ENCODE measurements at places on chromosomes 4 and X. TPM values are rescaled to one million over a fixed set of nuclear protein-coding genes. Genes with fewer than 3 reads are reported as not detected.

RAB9B gene
- total RNA-seq: 0.74 TPM

PAK3 gene
- total RNA-seq: 0.68 TPM

HUWE1 gene
- total RNA-seq: 72.9 TPM

DNA sequence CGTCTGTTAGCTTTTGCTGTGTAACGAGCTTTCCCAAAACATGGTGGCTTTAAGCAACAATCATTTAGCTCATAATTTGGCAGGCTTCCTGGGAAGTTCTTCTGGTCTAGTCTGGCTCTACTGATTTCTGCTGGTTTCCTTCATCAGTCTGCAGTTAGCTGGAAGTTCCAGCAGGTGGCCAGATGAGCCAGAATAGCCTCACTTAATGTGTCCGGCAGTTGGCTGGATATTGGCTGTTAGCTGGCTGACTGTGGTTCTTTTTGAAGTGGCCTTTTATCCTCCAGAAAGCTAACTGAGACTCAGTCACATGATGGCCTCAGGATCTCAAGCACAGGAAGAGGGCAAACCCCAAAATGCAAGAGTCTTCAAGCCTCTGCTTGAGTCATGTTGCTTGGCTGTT, 34.9 kb downstream of the FTHL17 start:
- DNase-seq: peak; percentile 56

LUZP4 gene
- total RNA-seq: not detected

DNA sequence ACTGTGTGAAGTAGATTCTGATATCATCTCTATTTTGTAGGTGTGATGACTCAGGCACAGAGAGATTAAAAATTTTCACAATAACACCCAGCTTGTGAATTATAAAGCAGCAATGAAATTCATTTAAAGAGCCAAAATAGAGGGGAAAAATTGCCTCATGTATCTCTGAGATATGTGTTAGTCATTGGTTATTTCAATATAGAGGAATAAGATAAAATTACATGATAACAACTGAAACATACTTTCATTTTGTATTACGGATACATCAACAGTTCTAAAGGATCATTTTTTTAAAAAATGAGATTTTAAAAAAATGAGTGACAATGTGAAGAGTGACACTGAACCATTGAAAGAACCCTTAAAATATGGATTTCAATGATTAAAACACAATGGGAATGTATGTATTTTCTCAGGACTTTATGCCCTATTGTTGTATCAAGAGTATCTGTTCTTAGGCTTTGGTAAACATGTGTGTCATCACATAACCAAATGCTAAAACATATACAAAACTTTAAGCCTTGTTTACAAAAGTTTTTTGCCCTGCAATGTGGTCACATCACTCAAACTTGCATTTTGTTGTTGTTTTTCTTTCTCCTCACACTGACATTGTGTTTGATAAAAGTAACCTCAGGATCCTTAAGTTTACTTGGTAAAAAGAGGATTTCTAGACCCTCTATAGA, 221.3 kb downstream of the ANTXR2 start:
- no peak for DNase-seq

SSX3 gene
- total RNA-seq: not detected

- DNase-seq: no peak
Measured at GRCh38 chrX:30938295-30938694, 49.2 kb upstream of the TAB3 start.

- no peak for DNase-seq
Measured at GRCh38 chr4:61200187-61200915, at the start of gene ADGRL3. Gene ADGRL3 (plus strand): TSS chr4:61200326.

ZNF157 gene
- not detected for total RNA-seq

AREG gene
- total RNA-seq: not detected

TMEM47 gene
- 28.3 TPM for total RNA-seq

DNA sequence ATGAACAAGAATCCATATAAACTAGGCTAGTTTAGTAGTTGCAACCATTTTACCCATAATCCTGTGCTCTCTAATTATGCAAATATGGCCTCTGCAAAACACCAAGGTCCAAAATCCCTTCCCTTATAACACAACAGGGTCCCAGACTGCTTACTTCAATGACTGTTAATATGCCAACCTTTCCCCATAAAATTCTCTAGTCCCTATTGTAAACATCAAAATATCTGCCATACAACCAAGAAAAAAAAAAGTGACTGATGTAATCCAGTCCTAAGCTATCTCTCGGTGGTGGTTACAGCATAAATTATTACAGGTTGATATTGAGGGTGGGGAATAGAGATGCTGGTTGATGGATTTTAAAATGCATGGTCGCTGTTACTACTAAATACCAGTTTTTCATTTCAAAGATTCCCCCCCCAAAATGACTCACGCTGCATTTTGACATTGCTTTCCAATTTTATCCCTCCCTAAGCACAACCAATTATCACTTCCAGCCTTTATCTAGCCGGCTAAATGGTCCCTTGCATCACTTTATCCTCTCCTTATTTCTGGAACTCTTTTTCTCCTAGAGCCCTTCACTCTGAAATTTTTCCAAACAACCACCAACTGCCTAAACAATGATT, 44.8 kb downstream of the TSPAN5 start:
- no peak for DNase-seq

GRCh38 chr4:147963839-147964238, 232.0 kb downstream of the ARHGAP10 start:
- no peak for DNase-seq

GRCh38 chrX:130645955-130646583, 244.3 kb downstream of the RBMX2 start:
- DNase-seq: no peak

DNA sequence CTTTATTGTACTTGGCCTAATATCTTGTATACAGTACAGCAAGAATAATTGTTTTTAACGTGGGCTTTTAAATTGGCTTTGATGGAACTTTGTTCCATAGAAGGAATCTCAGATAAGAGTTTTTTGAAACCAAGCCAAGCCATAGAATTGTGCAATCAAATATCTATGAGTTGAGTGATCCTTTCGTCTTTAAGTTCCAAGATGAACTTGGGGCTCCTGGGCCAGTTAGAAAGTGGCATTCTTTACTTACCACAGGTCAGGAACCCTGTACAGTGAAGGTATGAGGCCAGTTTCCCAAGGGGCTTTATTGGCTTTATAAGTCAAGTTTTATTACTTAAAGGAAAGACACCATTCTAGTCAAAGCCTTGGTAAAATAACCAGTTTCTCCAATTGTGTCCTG, 2104.2 kb downstream of the PCDH7 start:
- DNase-seq: no peak

- DNase-seq: no peak
Measured at GRCh38 chr4:16820329-16820728, 78.1 kb downstream of the LDB2 start.

GRCh38 chrX:154791939-154792338, 13.3 kb downstream of the MPP1 start:
- no peak for DNase-seq

CHST7 gene
- total RNA-seq: 0.80 TPM

ARMCX1 gene
- 24.4 TPM for total RNA-seq

DNA sequence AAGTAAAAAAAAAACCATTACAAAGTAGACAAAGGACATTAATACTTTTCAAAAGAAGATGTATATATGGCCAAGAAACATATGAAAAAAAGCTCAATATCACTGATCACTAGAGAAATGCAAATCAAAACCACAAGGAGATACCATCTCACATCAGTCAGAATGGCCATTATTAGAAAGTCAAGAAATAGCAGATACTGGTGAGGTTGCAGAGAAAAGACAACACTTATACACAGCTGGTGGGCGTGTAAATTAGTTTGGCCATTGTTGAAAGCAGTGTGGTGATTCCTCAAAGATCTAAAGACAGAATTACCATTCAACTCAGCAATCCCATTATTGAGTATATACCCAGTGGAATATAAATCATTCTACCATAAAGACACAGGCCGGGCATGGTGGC, 39.3 kb downstream of the TASL start:
- no peak for DNase-seq

- no peak for DNase-seq
Measured at GRCh38 chrX:132153166-132153565, 25.3 kb upstream of the FRMD7 start.

GRCh38 chr4:536351-536972, 37.5 kb downstream of the PIGG start:
- no peak for DNase-seq

DNA sequence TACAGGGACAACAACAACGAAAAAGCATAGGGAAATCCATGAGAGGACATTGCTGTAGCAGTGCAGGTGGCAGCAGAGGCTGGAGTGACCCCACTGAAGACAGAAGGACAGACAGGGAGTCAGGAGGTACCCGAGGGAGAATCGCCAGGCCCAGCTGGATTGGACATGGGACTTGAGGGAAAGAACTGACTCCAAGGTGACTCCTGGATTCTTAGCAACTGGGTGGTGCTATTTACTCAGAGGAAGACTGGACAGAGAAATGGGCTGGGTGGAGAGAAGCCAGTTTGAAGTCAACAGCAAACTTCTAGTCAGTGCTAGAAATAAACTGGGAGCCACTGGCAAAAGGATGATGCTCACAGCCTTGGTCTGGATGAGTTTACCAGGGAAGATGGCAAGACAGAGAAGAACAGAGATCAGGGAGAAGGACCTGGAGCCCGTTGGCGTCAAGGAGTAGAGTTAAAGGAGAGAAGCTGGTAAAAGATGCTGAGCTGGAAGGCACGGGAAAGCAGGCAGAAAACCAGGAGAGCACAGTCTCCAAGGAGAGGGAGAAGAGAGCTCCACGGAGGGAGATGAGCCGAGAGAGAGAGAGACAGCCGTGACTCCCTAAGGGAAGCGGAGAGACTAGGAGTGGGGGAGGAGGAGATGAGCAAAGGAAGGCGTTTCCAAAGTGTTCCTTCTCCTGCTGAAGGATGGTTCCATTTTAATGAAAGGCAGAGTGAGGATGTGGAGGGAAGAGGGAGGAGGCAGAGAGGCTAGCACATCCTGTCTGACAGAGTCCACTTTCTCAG, 119.4 kb downstream of the AFAP1 start:
- DNase-seq: no peak

- no peak for DNase-seq
Measured at GRCh38 chr4:88106205-88106604, 52.2 kb downstream of the ABCG2 start.

DNA sequence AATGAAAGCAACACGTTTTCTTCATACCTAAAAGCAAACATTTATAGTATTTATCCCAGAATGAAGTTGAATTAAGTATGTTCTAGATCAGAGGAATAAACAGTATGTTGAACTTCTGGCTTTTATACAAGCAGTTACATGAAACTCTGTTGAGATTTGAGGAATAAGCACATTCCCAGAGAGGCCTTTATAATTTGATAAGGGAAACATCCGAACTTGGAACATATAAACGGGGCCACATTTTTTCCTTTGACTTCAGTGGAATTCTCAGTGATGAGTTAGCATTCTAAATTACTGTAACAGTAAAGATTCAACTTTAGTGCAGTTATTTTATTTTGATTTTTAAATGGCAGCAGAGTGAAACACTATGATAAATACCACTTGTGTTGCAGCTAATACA, 119.5 kb downstream of the GLRA3 start:
- DNase-seq: no peak

- DNase-seq: no peak
Measured at GRCh38 chr4:108590776-108591175, 29.6 kb upstream of the RPL34 start.

PAGE2B gene
- not detected for total RNA-seq

GRCh38 chr4:164550989-164551712, 202.8 kb upstream of the SMIM31 start:
- no peak for DNase-seq

DNA sequence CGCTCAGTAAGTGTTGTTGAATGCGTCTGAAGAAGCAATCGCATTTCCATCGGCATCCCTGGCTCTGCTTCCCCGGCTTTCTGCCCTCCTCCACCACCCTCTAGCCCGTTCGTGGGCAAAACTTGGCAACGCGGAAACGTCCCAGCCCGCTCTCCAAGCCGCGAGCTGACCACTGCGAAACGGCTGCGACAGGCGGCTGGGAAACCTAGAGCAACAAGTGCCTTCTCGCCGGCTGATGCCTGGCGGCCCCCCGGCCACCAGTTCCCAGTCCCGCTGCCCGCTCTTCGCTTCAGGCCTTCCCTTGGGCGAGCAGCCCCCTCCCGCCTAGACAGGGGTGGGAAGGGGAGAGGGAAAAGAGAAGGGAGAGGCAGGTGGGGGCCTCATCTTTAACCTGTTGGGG, 837 bp downstream of the CITED1 start:
- DNase-seq: no peak

STATH gene
- 0.29 TPM for total RNA-seq

DNA sequence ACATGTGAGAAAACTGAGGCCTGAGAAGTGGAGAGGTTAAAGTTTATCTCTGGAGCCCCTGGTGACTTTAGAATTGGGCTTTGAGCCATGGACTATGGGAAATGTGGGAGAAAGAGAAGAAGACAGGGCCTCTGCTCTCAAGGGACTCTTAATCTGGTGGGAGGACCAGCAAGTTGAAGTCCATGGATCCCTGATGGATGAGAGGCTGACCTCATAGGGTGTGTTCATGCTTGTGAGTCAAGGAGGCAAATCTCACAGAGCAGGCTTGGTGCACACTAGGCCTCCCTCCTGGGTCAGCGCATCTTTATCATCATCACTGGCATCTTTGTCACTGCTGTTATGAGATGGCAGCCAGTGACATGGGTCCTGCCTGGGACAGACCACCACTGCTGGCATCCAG, 211.9 kb downstream of the AFAP1 start:
- no peak for DNase-seq

- DNase-seq: no peak
Measured at GRCh38 chrX:46328133-46328532, 217.1 kb downstream of the ZNF674 start.

- DNase-seq: peak; percentile 56
Measured at GRCh38 chr4:41204400-41204978, 9.9 kb downstream of the APBB2 start.

UCP1 gene
- not detected for total RNA-seq

DNA sequence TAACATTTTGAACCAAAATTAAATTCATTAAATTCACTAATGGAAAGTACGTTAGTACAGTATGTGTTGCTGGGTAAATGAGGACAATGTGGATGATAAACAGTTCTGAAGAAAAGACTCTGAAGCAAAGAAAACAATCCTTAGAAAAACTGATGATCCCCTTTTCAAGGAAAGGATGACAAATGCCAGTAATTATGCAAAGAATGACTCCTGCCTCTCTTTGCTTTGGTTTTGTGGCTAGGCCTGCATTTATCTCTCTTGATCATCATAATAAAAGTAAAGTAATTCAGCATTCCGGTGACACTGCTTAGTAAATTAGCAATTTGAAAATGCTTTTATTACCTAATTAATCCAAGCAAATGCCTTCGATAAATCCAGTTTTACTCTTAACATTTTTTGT, 652.2 kb upstream of the DIPK2B start:
- DNase-seq: no peak

- DNase-seq: no peak
Measured at GRCh38 chr4:87391576-87392054, 627 bp upstream of the HSD17B11 start.

DNA sequence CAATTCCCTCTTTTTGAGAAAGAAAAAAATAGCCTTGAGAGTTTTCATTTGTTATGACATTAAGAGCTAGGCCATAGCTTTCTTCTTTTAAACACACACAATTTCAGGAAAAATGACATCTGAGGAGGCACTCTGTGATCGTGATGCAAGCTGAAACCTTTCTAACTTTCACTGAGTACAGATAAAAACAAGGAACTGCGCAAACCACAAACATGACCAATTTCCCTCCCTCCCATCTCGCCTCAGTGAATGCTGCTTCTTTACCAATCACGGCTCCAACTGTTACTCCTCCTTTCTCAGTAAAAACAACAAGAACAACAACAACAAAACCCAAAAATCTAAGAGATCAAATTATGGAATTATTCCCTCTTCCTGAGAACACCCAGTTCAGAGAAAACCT, 626.8 kb downstream of the TLL1 start:
- DNase-seq: no peak

Data from H4 (cell line).